ENCODE measurements at places on chromosomes 11 and 22.

DNA sequence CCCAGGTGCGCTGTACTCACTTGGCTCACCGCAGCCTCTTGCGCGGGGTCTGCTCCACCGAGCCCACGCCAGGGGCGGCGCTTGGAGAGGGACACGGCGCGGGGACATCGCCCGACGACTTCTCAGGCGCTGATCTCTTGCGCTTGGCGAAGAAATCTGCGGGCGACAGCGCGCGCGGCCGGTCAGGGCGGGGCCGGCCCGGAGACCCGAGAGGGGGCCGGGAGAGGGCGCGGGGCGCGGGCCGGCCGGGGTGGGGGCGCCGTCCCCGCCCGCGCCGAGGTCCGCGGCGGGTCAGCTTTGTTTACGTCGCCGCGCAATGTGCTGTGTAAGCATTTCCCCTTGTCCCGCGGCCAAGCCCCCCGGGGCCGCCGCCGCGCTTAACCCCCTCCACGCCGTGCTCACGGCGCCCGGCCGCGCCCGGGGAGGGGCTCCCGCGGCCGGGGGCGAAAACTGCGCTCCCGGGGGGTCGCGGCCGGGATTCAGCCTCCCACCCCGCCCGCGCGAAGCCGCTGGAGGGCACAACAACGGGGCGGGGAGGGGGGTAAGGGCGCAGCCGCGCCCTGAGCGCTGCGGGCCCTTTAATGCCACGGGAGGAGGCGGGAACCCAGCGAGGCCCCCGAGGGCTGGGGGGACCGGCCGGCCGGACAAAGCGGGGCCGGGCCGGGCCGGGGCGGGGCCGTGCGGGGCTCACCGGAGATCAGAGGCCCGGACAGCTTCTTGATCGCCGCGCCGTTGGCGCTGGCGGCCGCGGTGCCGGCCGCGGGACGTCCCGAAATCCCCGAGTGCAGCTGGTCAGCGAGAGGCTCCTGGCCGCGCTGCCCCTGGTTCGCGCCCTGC is 1.4 kb downstream of the CDKN1C start:
- DNase-seq, result no peak

GRCh38 chr11:106491751-106492150 is 414.3 kb downstream of the AASDHPPT start:
- DNase-seq, result no peak

DNA sequence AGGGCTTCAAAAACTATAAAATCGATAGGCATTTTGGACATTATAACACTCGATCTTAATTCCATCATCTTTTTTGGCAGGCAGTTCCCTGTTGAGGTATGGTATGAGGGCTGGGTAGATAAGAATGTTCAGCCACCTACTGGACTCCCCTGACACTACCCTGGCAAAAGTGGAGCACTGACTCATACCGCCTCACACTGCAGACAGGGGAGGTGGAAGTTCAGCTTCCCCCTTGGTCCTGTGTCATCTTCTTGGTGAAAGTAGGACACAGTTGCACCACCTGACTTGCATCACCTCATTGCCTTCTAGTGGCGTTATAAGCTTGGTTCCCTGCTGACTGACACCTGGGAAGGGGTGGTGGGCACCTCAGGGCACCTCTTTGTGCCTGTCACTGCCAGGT is 30.4 kb downstream of the PAAF1 start:
- DNase-seq, result no peak

GRCh38 chr22:39593066-39593930 is 22.7 kb downstream of the CACNA1I start:
- no peak for DNase-seq

DNA sequence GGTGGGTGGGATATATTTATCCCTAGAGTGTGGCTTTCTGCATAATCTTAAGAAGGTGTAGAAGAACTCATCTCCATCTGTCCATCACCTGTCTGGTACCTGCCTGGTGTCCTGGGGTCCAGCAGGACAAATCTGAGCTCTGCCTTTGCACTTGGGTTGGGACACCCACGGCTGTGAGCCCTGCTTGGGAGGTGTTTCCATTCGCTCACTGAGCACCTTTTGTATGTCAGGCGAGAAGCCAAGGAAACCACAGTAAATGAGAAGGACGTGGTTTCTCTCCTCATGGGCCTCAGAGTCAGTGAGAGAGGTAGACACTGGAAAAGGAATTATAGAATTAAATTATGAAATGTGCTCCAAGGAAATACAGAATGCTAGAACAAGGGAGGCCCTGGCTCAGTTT is 555.9 kb downstream of the MIAT start:
- DNase-seq, result no peak

DNA sequence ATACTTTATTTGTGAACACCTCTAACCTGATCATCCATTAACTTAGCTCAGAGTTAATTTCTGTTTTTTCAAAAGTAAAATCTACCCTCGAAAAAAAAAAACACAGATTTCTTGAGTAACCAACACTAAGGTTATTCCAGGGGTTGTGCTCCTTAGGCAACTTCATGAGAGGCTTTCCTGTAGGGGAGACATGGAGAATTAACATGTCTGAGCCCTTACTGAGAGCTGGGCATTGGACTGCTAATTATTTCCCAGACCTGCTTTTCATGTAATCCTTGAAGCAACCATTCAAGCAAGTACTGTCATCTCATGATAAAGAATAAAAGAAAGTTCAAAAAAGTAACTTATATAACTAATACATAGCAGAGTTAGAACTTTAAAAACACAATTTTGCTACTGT is 13.5 kb upstream of the UPB1 start:
- DNase-seq, result no peak

GRCh38 chr11:34302046-34302921 is 55.5 kb downstream of the ABTB2 start:
- DNase-seq, result no peak

GRCh38 chr11:73260127-73260457 is 12.0 kb upstream of the P2RY6 start:
- DNase-seq, result no peak

GRCh38 chr22:22593964-22594656 is 35.0 kb upstream of the PRAME start:
- DNase-seq, result no peak

GRCh38 chr11:70671611-70672010 is 273.3 kb downstream of the CTTN start:
- DNase-seq, result no peak

DNA sequence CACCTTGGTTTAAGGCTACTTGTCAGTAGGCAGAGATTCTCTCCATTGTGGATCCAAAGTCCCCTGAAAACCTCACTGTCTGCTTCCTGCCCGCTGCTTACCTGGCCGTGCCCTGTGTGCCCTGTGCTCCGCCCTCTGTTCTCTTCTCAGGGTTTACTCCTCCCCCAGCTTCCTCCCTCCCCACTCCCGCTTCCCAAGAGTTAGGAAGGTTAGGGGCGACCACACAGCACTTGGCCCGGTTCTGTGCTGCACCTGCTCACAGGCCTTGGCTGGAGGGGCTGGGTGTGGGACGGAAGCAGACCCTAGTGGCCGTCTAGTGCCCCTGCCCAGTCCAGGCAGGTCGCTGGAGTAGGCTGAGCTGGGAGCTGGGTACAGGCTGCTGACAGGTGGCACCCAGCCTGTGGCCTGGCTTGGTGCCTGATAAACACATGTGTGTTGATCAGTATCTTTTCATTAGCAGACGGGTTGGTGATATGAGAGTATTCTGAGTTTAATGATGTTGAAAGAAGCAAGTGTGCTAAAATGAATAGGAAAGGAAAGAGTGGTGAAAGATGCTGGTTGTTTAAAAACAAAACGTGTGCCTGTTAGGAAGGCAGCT is 40.5 kb downstream of the GRAMD4 start:
- DNase-seq, result no peak

DNA sequence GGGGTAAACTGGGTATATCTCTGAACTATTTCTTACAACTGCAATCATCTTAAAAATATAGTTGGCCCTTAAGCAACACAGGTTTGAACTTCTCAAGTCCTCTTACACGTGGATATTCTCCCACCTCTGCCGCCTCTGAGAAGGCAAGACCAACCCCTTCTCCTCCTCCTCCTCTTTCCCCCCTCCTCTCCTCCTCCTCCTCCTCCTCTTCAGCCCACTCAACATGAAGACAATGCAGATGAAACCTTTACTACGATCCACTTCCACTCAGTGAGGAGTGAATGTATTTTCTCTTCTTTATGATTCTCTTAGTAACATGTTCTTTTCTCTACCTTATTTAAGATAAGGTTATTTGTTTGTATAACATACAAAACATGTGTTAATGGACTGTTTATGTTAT is 20.0 kb downstream of the SHANK2 start:
- DNase-seq, result no peak

DNA sequence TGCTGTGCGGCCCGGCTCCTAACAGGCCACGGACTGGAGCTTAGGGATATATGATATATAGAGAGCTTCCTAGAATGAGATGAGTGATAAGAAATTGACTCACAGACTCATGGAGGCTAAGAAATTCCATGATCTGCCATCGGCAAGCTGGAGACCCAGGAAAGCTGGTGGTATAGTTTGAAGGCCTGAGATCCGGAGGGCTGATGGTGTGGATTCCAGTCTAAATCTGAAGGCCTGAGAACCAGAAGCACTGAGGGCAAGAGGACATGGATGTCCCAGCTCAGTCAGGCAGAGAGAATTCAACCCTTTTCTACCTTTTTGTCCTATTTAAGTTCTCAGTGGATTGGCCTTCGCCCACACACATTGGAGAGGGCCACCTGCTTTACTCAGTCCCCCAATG is 564.8 kb downstream of the TBC1D22A start:
- DNase-seq, result no peak

- DNase-seq, result no peak
These were observed 621.5 kb upstream of the B3GAT1 start for GRCh38 chr11:135033540-135033939.

- no peak for DNase-seq
These were observed 3.6 kb upstream of the OR8B3 start for GRCh38 chr11:124402326-124402922.

DNA sequence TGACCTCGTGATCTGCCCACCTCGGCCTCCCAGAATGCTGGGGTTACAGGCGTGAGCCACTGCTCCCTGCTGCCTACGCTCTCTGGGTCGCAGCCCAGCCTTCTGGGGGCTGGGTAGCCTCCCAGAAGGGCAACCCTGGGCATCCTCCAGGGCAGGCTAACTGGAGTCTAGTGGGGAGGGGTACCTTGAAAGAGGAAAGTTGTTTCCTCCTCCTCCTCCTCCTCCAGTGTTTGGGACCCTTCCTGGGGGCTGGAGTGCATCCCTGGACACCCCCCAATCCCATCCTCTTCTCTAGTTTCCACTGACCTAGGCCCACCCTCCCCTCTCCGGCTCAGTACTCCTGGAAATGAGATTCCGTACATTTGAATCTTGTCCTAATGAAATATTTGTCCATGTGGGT is 1.3 kb downstream of the PNPLA3 start:
- DNase-seq, result no peak

Measured in activated CD8-positive, alpha-beta memory T cell treated with anti-CD3 and anti-CD28 coated beads for 4 hours (primary cell).